ENCODE measurements at places on chromosomes 7 and 10. TPM values are rescaled to one million over a fixed set of nuclear protein-coding genes. Genes with fewer than 3 reads are reported as not detected.

- DNase-seq = peak; percentile 60
Measured at GRCh38 chr7:47580175-47580706, 1.7 kb downstream of the TNS3 start.

- DNase-seq = no peak
Measured at GRCh38 chr7:1244700-1245523, 12.2 kb downstream of the UNCX start.

DNA sequence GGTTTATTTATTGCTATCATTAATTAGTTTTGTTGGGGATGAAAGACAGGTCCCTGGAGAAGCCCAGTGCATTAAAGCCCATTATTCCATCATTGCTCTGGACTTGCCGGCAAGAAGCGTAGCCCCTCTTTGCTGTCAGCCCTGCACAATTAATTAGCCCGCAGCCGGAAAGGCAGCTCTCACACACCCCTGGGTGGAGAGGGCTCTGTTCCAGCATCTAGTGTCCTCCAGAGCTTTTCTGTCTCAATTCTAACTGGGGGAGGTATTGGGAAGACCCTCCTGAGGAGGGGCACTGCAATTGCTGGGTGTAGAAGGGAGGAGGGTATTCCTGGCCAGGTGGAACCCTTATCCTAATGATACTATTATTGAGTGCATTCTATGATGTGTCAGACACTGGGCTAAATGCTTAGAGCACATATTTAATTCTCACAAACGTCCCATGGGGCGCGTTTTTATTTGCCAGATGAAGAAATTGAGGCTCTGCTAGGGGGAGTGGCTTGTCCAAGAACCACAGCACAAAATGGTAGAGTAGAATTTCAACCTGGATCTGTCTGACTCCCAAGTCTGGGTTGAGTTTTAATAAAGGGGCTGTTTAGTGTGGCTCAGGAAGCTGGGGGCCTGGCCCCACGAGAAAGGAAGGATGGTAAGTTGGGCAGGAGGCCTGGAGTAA, 148.1 kb upstream of the PCBD1 start:
- no peak for DNase-seq

NEBL gene
- under 0.01 TPM for total RNA-seq

DNA sequence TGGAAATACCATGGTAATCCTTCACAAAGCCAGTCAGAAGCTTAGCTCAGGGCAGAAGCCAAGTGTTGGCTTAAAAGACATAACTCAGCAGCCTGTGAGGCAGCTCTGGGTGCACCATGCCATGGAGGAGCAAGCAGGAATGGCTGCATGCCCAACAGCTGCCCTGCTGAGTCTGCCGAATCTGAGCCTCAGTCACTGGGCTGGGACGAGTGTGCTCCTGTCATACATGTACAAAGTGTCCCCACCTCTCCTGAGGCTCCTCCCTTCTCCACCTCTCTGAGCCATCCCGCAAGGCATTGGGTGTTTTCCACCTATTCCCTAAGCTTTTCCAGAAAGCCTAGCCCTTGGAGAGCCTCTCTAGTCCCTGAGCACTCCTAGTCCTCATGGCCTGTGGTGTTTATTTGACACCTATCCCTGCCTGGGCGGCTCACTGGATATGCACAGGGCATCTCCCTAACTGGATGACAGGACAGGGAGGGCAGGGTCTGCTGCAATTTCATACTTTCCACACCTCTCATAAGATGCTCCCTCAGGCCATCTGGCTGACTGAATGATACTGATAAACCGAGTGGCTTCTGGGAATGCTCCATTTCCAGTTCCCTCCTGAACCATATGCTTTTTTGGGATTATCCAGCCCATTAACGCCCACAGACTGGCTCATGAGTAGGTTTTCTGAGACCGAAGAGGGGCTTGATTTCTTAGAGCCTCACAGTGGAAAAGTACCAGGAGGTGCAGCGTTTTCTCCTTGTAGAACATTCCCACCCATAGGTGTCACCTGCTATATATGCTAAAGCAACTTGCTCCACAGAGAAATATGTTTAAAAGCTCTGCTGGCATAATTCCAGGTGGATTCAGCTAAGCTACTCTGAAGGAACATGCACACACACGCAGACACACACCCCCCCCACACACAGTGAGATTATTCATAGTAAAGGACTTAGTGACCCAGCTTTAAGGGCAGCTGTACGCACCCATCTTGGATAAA, 199.3 kb downstream of the SNX10 start:
- no peak for DNase-seq

DNA sequence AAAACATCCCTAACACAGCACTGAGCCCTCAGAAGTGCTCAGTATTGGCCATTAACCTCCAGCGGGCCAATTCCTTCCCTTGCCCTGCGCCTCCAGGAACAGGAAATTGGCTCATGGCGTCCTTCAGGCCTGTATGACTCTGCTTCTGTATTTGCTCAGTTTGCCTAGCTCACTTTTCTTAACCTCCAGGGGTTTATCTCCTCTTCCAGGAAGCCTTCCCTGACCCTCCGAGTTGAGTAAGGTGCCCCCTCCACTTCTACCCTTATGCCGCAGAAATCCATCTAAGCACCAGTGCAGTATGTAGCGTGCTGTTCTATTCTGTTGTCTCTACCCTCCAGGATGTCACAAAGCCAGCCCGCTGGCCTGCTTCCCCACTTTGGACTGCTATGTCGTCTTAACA, 1.1 kb upstream of the SFXN4 start:
- no peak for DNase-seq

GRCh38 chr7:34952822-34953221, 84.5 kb downstream of the DPY19L1 start:
- DNase-seq = no peak

- DNase-seq = no peak
Measured at GRCh38 chr10:100739517-100740368, 5.6 kb upstream of the PAX2 start.

DNA sequence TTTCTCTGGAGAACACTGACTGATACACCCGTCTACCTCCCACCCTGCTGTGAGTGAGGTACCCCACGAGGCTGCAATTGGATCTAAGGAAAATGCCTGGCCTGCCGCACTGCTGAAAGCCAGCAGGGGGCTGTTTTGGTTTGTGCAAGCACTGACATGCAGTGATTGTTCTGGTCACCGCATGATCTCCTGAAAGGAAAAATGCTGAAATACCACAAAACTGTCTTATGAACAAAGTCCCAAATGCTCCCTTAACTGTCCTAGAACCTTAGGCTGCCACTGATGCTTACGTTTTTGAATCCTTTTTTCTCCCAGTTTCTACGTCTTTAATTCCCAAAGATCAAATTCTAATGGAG, 132.7 kb downstream of the JCAD start:
- peak; percentile 73 for DNase-seq

- no peak for DNase-seq
Measured at GRCh38 chr10:119496273-119496672, 46.2 kb downstream of the RGS10 start.

DNA sequence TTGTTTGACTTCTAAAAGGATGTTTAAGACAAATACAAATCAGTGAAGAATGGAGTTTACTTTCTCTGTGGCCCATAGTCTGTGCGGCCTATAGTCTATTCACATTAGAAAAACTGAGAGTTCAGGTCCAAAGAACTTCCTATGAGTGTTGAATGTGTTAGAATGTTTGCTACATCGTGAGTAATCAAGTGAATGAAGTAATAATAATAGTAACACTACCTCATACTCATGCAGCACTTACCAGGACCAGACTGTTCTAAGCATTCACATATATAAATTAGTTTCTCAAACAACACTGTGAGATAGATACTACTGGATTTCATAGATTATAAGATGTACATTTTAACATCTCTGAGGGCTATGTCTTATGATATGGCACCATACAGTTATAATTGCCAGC, 70.4 kb downstream of the RALA start:
- no peak for DNase-seq

GRCh38 chr7:80478683-80479082, 33.2 kb downstream of the GNAT3 start:
- peak; percentile 76 for DNase-seq

DNA sequence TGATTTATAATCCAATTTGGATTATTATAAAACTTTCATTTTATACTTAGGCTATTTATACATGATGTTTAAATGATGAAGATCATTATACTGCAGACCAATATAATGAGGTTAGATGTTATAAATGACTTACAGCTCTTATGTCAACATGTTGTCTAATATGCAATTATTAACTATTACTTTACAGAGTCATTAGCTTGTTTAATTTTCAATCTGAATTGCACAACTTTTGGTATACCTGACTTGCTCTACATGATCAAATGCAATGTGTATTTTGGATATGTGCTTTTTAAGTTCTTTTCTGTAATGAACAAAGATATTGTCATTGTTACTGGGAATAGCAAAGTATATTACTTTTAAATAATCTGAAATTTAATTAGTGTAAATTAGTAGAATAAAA, 569 bp downstream of the CD36 start:
- DNase-seq = no peak

DNA sequence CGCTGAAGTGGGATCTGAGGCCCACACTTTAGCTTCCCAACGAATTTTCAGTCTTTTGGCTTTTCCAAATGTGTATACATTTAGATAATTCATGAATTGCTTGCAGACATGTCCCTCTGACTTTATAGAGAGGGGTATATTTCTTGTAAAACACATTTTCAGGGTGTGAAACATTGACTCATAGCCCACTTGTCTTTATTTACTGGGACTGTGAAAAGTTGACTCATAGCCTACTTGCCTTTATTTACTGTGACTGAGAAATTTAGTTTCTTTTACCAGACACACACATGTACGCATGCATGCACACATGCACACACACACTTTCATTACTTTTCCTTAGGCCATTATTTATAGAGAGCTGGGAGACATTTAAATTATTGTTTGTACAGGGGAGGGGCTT, 79.1 kb downstream of the VTI1A start:
- DNase-seq = peak; percentile 28

DNA sequence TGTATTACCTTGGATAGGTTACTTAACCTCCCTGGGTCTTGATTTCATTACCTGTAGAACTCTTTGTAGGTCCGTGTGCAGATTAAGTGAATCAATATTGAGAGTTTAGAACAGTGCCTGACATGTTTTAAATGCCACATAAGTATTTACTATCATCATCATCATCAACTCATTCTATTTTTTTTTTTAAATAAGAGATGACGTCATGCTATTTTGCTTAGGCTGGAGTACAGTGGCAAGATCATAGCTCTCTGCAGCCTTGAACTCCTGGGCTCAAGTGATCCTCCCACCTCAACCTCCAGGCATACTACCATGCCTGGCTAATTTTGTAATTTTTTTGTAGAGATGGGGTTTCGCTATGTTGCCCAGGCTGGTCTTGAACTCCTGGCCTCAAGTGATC, 132.0 kb upstream of the FZD8 start:
- DNase-seq = no peak

DNA sequence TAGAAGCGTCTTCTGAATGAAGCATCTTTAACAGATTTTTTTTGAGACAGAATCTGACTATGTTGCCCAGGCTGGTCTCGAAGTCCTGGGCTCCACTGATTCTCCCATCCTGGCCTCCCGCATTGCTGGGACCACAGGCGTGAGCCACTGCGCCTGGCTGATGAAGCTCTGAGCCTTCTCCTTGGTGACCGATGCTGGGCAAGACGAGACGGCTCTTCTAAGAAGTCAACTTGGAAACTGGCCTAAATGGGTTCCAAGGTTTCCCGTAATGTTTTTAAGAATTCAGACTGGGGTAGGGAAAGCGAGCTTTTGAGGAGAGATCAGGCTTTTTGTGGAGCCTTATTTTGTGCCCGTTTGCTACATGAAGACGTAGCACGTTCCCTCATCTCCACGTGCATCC, 224.5 kb downstream of the ZMYND11 start:
- no peak for DNase-seq

- DNase-seq = peak; percentile 80
Measured at GRCh38 chr7:18667466-18667865, 171.9 kb downstream of the HDAC9 start.

Data from IMR-90 (cell line).